ENCODE measurements at places on chromosomes 2 and 18. TPM values are rescaled to one million over a fixed set of nuclear protein-coding genes. Genes with fewer than 3 reads are reported as not detected.

DNA sequence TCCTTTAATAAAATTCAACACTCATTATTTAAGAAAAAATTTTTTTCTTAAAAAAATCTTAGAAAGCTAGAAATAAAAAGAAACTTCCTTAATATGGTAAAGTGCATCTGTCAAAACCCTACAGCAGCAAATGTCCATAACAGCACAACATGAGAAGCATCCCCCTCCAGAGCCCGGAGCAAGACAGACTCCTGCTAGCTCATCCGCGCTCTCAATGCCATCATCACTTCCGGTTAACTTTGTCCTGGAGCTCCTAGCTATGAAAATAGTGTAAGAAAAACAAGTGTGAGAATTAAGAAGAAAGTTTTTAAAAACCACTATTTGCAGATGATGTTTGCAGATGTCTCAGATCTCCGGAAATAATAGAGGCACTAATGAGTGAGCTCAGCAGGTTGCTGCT, 103.1 kb downstream of the TEX51 start:
- no peak for DNase-seq

DNA sequence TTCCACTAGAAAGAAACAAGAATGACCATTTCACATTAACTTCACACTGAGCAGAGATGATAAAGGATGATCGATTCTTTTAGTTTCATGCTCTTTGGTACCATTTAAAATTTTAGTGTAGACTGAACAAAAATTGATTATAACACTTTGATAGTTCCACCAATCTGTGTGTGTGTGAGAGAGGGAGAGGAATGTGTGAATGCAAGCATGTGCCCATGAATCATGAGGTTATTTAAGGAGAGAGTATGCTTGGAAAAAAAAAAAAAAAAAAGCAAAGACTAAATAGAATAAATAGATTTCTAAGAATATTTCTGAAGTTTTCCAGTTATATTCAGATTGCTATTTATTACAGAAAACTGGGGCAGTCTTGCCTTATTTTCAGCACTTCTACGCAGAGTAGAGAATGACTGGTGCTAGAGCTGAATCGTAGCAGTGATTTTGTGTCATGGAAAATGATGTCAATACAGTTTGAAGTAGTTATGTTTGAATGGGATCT, 900.8 kb downstream of the SLC4A3 start:
- no peak for DNase-seq

DNA sequence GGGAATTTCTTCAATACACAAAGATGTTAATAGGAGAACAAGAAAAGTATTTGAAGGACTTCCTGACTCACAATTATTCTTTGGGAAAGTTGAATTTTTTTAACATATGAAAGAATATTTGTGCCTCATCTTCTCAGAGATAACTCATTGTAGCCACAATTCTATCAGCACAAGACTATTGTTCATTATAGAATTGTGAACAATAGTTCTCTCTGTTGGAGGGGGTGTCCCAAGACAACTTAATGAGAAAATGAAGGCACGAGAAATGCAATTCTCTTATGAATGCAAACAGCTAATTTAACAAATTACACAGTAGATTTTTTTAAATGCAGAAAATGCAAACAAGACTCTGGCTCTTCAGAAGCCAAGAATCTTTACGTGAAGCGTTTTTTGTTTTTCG, 157.0 kb downstream of the BARD1 start:
- DNase-seq, result no peak

- no peak for DNase-seq
Measured at GRCh38 chr2:99867770-99868169, 274.6 kb downstream of the AFF3 start.

- DNase-seq, result no peak
Measured at GRCh38 chr2:16168506-16169264, 228.3 kb downstream of the MYCN start.

- no peak for DNase-seq
Measured at GRCh38 chr2:151475071-151475470, 65.4 kb downstream of the RIF1 start.

GRCh38 chr2:222959358-222959757, 92.6 kb upstream of the KCNE4 start:
- no peak for DNase-seq

GRCh38 chr2:152292991-152293390, 42.0 kb upstream of the FMNL2 start:
- DNase-seq, result no peak

DNA sequence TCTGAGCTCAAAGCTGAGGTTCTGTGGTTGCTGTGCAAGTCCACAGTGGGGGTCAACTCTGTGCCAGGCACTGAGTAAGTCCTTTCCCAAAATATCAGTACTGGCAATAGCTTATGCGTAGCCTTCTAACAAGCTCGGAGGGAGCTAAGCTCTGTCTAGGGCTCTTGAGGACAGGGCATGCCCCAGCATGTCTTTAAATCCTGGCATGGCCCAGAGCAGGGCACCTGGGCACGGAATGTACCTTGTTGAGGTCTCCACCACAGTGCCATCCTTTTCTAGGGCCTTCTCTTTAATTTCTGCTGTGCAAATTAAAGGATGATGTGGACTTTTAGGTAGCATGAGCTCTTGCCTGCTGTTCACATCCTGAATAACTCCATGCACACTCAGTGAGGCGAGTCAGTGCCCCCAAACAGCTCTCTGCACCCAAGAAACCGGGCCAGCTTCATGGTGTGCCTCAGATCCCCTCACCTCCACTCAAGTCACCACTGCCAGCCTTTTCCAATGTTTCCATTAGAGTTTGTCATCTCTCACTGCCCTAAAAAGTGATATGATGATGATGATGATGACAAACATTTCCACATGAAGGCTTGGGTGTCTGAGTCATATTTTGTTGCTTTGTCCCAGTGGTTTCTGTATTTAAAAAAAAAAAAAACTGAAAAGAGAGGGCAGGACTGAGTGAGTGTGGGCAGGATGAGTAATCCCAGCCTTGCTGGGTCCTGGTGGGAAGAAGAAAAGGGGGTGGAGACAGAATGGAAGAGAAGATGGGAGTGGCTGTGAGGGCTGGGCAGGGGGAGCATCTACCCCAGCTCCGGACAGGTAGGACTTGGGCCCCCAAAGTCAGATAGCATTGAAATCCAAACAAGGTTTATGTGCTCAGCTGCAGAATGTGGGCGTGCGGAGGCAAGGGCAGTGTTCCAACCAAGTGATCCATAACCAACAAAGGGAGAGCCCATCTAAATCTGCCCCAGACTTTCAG, 78.9 kb downstream of the ZBTB7C start:
- DNase-seq, result no peak

- DNase-seq, result no peak
Measured at GRCh38 chr18:58970943-58971790, 106.5 kb downstream of the ZNF532 start.

GRCh38 chr18:54843314-54843713, 15.0 kb downstream of the RAB27B start:
- DNase-seq, result no peak

Gene MLPH
- 2.6 TPM for polyA plus RNA-seq

Gene RAPH1
- polyA plus RNA-seq, result 18.9 TPM

Gene LINC00305
- 2.3 TPM for polyA plus RNA-seq

Gene KIAA2012
- 0.11 TPM for polyA plus RNA-seq

Gene SCYGR2
- not detected for polyA plus RNA-seq

Gene LTBP1
- polyA plus RNA-seq, result 83.3 TPM

Gene MYL1
- 0.14 TPM for polyA plus RNA-seq

Gene MYOM1
- 7.4 TPM for polyA plus RNA-seq

Gene PKDCC
- 323 TPM for polyA plus RNA-seq

Gene CD8A
- 0.24 TPM for polyA plus RNA-seq
